ENCODE measurements at places on chromosomes 6 and 20. TPM values are rescaled to one million over a fixed set of nuclear protein-coding genes. Genes with fewer than 3 reads are reported as not detected.

- H3K27me3 ChIP-seq = no peaks in the 10 kb centered on the region
- H3K4me1 ChIP-seq = no peaks in the 10 kb centered on the region
- H3K4me3 ChIP-seq = no peak overlapping the region
- no peaks in the 10 kb centered on the region for H3K36me3 ChIP-seq
Observed at GRCh38 chr6:119736296-119737021, 386.9 kb upstream of the MAN1A1 start.

- H3K4me3 ChIP-seq = no peak overlapping the region
- peaks cover 4% of the 10 kb centered on the region for H3K27me3 ChIP-seq
- no peaks in the 10 kb centered on the region for H3K36me3 ChIP-seq
Observed at GRCh38 chr6:37738216-37738615, 40.5 kb upstream of the MDGA1 start.

Gene RMND1
- polyA plus RNA-seq = 41.2 TPM

DNA sequence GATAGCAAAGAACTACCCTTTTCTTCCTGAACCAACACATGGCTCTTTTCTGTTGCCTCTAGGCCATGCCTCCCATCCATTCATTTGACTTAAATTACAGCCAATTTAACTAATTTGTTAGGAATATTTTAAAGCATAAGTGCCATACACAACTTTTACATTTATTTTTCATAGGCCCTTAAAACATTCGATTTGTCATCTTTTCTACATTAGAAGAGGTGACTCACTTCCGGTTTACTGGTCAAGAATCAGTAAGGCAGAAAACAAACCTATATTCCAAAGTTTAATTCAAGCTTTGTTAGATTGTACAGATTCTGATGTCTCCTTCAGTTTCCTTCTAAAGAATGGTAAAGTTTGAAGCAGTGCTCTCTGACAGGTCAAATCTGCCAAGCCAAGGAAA is 344.3 kb downstream of the SAMD5 start:
- no peaks in the 10 kb centered on the region for H3K27me3 ChIP-seq
- DNase-seq = no peak
- no peak overlapping the region for H3K4me3 ChIP-seq
- no peaks in the 10 kb centered on the region for H3K4me1 ChIP-seq
- H3K27ac ChIP-seq = no peak overlapping the region

DNA sequence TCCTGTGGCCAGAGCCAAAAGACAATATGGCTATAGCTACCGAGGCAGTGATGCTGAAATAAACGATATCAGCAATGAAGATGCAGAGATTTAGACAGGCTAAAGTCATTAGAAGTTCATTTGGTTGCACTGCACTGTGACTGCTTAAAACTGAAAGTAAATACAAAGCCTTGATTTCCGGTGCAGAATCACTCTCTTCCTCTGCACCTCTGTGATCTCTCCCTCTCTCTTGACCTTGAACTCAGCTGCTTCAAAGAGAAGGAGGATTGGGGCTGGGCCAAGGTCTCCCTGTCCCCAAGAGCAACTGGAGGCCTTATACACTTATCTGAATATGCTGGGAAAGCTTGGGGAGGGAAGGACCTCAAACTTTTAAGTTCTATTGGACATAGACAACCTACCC is 34.6 kb upstream of the SPACA1 start:
- no peak overlapping the region for H3K4me3 ChIP-seq
- no peaks in the 10 kb centered on the region for H3K36me3 ChIP-seq
- H3K4me1 ChIP-seq = peaks cover 4% of the 10 kb centered on the region
- DNase-seq = no peak
- no peak overlapping the region for H3K27ac ChIP-seq

- H3K4me1 ChIP-seq = peaks cover 3% of the 10 kb centered on the region
- H3K4me3 ChIP-seq = no peak overlapping the region
- no peaks in the 10 kb centered on the region for H3K27me3 ChIP-seq
- DNase-seq = no peak
- H3K27ac ChIP-seq = no peak overlapping the region
Observed at GRCh38 chr6:144922120-144922722, 637.1 kb downstream of the UTRN start.

DNA sequence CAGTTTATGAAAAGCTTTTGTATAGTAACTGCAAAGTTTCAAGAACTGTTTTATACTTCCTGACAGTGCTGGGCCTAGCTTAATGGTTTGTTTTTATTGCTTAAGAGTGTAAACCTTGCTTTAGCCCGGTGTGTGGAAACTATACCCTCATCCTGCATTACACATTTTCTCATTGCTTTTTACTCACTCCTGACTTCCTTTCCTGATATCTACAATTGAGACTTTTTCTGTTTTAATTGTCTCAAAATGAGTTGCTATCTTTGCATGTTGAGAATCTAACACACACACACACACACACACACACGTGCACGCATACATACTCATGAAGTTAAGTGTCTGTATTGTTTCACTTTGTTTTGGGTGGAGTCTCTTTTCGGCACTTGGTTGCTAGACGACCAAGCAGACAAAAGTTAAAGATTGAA is 16.7 kb downstream of the BMP2 start:
- no peak overlapping the region for H3K27ac ChIP-seq
- no peak for DNase-seq
- H3K36me3 ChIP-seq = peaks cover 7% of the 10 kb centered on the region
- H3K4me3 ChIP-seq = no peak overlapping the region

- no peak overlapping the region for H3K27ac ChIP-seq
- no peak overlapping the region for H3K4me3 ChIP-seq
- H3K36me3 ChIP-seq = no peaks in the 10 kb centered on the region
- no peaks in the 10 kb centered on the region for H3K4me1 ChIP-seq
- H3K27me3 ChIP-seq = no peaks in the 10 kb centered on the region
- no peak for DNase-seq
Observed at GRCh38 chr6:141531040-141531439, 601.7 kb upstream of the GJE1 start.

GRCh38 chr6:45422503-45423110 is 44.9 kb upstream of the SUPT3H start:
- peaks cover 23% of the 10 kb centered on the region for H3K4me1 ChIP-seq
- H3K36me3 ChIP-seq = no peaks in the 10 kb centered on the region
- peak overlapping the region; percentile 53 for H3K4me3 ChIP-seq
- H3K27ac ChIP-seq = peak overlapping the region; percentile 47
- peak; percentile 51 for DNase-seq
- H3K27me3 ChIP-seq = peaks cover 69% of the 10 kb centered on the region

GRCh38 chr6:138271451-138271850 is 53.2 kb upstream of the PBOV1 start:
- no peaks in the 10 kb centered on the region for H3K27me3 ChIP-seq
- H3K4me1 ChIP-seq = peaks cover 4% of the 10 kb centered on the region
- no peak for DNase-seq
- no peak overlapping the region for H3K4me3 ChIP-seq

- H3K4me3 ChIP-seq = no peak overlapping the region
- peak overlapping the region; percentile 48 for H3K27ac ChIP-seq
- H3K27me3 ChIP-seq = no peaks in the 10 kb centered on the region
- no peak for DNase-seq
Observed at GRCh38 chr6:80639181-80639629, 532.7 kb downstream of the BCKDHB start.

Gene UBD
- polyA plus RNA-seq = 8.1 TPM

Gene MROH8
- polyA plus RNA-seq = 3.6 TPM

Gene B4GALT5
- polyA plus RNA-seq = 51.2 TPM

Gene SLC22A2
- polyA plus RNA-seq = 0.04 TPM

Gene MEI4
- polyA plus RNA-seq = 0.09 TPM

GRCh38 chr6:166648846-166649245 is 21.8 kb upstream of the RPS6KA2 start:
- H3K36me3 ChIP-seq = no peaks in the 10 kb centered on the region
- H3K4me3 ChIP-seq = no peak overlapping the region
- H3K4me1 ChIP-seq = no peaks in the 10 kb centered on the region
- no peak for DNase-seq
- no peak overlapping the region for H3K27ac ChIP-seq

GRCh38 chr6:38658418-38659167 is 18.9 kb upstream of the BTBD9 start:
- no peaks in the 10 kb centered on the region for H3K27me3 ChIP-seq
- no peak overlapping the region for H3K27ac ChIP-seq
- no peaks in the 10 kb centered on the region for H3K4me1 ChIP-seq
- no peak overlapping the region for H3K4me3 ChIP-seq

- H3K4me1 ChIP-seq = no peaks in the 10 kb centered on the region
- no peak for DNase-seq
- no peaks in the 10 kb centered on the region for H3K27me3 ChIP-seq
- no peak overlapping the region for H3K27ac ChIP-seq
- H3K36me3 ChIP-seq = no peaks in the 10 kb centered on the region
- H3K4me3 ChIP-seq = no peak overlapping the region
Observed at GRCh38 chr20:4052139-4052480, 36.8 kb upstream of the RNF24 start.

DNA sequence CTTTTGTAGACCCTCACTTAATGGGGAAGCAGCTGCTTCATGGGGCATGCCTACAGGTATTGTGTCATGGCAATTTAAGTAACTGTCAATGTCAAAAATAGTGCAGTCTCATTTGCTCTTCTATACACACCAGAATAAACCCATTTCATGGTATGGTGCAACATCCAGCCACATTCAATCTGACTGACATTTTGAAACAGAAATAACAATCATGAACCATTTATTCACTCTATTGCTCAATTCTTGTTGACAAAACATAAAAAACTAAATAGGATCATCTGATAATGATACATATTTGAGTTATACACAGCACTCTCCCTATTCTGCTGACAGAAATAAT is 122.9 kb downstream of the MAP7 start:
- DNase-seq = no peak
- H3K4me1 ChIP-seq = peaks cover 7% of the 10 kb centered on the region
- no peaks in the 10 kb centered on the region for H3K27me3 ChIP-seq
- no peak overlapping the region for H3K4me3 ChIP-seq
- no peak overlapping the region for H3K27ac ChIP-seq
- no peaks in the 10 kb centered on the region for H3K36me3 ChIP-seq

Measured in large intestine (tissue), 12 donors.